ENCODE measurements at places on chromosomes 1 and 21.

DNA sequence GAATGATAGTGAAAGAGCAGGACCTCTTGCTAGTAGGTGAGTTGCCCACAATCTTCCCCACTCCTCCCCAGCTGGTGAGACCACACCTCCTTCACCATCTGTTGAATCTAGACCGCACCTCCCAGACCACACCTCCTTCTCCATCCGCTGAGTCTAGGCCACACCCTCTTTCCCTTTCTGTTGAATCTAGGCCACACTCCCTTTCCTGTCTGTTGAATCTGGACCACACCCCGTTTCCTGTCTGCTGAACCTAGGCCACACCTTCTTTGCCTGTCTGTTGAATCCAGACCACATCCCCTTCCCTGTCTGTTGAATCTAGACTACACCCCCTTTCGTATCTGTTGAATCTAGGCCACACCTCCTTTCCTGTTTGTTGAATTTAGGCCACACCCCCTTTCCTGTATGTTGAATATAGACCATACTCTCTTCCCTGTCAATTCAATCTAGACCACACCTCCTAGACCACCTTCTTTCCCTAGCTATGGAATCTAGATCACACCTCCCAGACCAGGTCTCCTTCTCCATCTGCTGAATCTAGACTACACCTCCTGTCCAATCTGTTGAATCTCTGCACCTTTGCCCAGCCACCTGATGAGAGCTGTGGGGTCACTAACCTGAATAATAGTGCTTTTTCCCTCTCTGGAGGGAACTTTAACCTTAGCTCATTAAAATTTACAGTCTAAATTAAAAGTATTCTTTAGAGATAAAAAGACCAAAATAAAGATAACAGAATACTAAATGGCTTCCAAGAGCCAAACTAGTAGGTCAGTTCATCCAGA lies 116.3 kb downstream of the DAB1 start:
- ATAC-seq = peak; percentile 98

- no peak for ATAC-seq
These were observed 44.0 kb downstream of the EDN2 start for GRCh38 chr1:41440321-41441085.

GRCh38 chr1:20187813-20188454 lies 1.6 kb upstream of the PLA2G2C start:
- no peak for ATAC-seq

DNA sequence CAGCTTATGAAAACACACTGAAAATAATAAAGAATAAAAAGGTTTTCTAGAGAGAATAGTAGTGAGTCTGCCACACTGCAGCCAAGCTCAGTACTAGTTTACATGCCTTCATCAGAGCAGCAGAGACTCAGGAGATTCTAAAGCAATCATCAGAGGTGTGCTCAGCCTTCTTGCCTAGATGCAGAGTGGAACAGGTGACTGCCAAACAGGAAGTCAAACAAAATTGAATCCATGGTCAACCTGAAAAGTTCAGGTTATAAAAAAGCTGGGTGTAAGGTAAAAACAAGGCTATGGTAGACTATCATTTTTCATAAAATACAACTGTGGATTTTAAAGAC lies 165.3 kb upstream of the C1orf105 start:
- ATAC-seq = no peak
